KG1 (cell line): ENCODE measurements at places on chromosomes 6 and 20.

- DNase-seq: no peak
These were observed 350.8 kb upstream of the TSHZ2 start for GRCh38 chr20:52621401-52621800.

DNA sequence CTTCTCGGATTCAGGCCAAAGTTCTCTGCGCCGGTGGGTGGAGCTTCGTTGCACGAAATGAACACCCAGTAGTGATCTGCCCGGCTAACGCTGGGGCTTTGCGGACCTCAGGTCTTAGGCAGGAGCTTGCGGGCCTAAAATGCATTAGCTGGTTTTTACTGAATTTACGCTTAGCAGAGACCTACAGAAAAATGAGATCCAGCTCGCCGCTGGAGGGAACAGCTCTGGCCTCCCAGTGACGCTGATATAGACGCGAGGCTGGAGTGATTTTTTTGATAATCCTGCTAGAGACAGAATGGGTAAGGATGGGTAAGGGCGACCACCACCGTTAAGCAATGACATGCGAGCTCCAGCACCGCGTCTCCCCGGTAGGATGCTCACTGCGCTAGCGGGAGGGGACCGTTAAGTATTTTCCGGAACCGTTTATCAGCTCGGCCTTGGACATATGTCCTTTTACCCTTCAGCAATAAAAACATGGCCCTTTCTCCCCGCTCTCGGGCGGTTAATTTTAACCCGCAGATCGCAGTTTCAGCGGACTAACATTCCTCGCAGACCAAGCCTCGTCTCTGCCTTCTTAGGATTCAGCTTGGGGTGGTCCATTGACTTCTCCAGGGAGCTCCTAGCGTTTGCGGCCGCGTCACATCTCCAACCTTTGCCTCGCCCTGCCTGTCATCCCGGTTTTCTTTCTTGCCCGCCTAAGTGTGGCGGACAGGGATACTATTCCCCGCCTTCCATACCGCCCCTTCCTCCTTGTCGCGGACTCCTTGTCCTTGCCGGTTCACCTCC lies 109.3 kb downstream of the GPX5 start:
- DNase-seq: no peak

DNA sequence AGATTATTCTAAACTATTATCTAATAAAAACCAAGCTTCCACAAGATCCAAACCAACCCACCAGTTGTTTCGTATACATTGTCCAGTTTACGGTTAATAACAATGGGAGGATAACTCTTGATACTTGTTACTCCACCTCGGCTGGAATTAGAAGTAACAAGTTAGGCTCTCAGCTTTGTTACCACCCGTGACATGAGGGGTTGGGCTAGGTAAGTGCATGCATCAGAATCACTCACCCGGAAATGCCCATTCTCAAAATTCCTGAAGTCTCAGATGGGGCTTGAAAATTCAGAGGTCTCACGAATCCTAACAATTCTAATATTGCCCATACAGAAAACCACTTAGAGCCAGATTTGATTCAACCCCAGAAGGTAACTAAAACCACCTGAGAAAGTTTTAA lies 27.0 kb upstream of the SERPINB1 start:
- DNase-seq: no peak

DNA sequence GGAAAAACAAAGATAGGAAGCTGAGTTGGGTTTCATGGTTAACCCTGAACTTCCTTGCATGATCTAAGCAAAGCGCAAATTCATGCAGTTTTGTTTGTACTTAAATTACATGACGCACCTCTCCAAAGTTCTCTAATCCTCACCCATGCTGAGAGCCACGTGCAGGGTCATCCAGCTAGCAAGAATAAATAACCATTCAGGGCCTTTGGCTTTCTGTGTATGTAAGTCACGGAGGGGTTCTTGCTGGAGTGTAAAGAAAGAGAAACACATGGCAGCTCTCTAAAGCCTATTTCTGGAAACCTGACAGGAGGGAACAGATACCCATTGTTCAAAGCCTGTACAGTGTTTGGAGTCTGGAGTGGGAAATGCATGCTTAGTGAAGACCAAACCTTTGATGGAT lies 171.7 kb upstream of the CCN2 start:
- DNase-seq: no peak

- DNase-seq: no peak
These were observed 76.5 kb downstream of the MBOAT1 start for GRCh38 chr6:20135677-20136268.

GRCh38 chr6:131635384-131636340 lies 1.4 kb upstream of the ENPP3 start:
- no peak for DNase-seq

GRCh38 chr6:97440590-97441176 lies 157.7 kb upstream of the MMS22L start:
- no peak for DNase-seq

DNA sequence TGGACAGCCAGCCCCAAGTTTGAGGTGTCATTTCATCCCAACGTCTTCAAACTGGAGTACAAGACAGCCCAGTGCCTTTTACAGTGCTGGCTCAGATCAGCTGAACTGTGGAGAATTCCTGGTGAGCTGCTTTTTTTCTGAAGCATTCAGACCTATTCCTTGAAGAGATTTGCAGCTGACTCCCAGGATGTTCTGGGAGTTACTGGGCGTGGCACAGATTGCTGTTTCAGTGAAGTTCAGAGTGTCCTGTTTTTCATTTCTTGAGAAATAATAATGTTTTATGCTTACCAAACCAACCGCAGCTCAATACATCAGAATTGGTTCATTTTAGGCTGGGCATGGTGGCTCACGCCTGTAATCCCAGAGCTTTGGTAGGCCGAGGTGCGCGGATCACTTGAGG lies 33.4 kb upstream of the SRPK1 start:
- no peak for DNase-seq

DNA sequence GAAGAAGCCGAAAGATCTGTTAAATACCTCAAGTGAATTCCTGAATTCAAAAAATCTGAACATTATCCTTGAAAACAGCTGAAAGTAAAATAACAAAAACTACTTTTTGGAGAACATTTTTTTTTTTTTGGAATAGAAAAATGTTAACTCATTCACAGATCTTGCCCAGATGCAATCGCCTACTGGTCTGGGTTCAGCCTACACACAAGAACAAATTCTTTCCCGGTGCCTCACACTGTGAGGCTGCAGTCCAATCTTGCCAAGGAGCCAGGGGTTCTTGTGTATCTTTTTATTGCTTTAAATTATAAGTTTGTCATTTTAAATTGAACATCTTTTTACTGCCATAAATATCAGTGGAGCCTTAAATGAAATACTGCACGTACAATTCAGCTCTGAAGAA lies 41.2 kb upstream of the TMEM200A start:
- no peak for DNase-seq

- no peak for DNase-seq
These were observed 19.2 kb upstream of the GLP1R start for GRCh38 chr6:39029156-39030011.

GRCh38 chr6:938916-939315 lies 246.0 kb upstream of the EXOC2 start:
- DNase-seq: no peak

DNA sequence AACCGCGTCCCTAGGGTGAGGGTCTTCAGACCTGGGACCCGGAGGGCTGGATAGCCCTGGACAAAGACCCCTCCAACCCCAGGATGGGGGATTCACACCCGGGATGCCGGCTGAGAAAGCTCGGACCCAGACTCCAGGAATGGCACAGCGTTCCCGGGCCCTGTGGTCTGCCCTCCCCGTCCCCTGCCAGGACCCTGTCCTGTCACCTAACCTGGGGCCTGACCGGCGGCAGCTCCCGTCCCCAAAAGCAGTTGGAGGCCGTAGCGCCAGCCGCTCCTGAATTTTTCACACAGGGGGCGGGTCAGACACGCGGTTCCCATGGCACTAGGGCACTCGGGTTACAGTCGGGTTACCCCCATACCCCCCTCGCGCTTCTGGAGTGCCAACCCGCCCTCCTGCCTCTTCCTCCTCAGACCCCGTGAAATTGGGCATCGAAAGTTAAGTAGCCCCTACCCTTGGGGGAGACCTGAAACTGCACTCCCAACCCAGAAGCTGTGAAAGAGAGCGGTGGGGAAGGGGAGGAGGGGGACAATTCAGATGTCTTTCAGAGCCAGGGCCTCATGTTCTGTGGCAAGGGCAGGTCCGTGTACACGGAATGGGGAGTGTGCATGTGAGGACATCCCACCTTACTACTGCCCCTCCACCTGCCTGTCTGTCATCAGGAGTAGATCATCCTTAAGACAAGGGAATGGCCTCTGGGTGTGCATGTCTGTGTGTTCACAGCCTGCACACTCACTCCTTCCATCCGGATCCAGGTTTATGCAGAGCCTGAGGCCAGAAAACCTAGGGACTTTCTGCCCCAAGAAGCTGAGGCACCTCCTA lies 595 bp downstream of the REM1 start:
- no peak for DNase-seq

- DNase-seq: no peak
These were observed 57.6 kb downstream of the PSMG4 start for GRCh38 chr6:3316331-3316730.

- no peak for DNase-seq
These were observed 57.8 kb downstream of the PTPN1 start for GRCh38 chr20:50567860-50568548.

DNA sequence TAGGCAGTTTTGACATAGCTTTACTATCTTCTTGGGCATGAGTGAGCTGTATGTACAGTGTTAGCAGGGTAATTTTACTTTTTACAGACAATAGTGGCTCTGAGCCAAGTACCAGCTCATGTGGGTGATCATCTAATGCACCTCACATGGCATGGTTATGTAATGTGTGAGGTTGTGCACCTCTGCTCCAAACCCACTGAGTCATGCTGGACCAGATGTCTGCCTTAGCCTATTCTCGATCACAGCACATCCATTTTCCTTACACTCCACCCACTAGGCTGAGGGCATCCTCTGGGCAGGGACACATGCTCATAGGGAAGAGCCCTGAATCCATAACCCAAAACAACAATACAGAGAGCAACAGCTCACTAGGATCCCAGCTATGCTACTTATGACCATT lies 71.6 kb upstream of the FBXL4 start:
- no peak for DNase-seq

- no peak for DNase-seq
These were observed 33.8 kb downstream of the TBC1D7 start for GRCh38 chr6:13294499-13295069.

- no peak for DNase-seq
These were observed 1.1 kb upstream of the PANK2 start for GRCh38 chr20:3887876-3888620.

DNA sequence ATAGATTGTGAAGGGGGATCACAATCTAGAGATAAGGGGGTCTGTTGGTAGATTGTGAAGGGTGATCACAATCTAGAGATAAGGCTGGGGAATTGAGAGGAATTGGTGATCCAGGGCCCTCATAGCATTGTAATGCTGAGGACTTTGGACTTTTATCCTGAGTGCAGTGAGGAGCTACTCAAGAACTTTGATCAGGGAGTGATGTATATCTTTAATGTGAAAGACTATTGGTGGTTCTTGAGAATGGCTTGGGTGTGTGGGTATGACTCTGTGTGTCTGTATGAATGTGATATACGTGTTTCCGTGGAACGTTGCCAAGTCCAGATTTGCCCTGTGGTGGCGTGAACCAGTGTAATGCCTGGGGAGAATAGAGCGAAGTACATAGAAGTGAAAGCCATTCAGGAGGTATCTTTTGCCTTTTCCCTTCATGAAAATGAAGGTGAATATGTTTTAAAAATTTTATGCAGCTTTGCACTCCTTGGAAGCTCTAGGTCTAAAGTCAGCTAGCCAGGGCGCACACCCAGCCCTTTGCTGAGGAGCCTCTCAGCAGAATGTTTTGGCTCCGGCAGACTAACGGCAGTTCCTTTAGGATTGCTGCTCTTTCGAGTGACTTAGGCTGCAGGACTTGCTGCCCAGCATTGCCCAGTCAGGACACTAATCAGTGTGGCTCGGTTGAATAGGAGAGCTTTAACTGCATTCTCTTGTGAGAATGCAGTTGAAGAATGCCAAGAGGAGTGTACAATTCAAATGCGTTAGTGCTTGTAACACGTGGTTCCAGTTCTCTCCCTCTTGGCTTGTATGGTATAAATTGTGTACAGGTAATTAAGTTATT lies 3.5 kb downstream of the ZFAND3 start:
- no peak for DNase-seq

- no peak for DNase-seq
These were observed 1057.0 kb downstream of the EPHA7 start for GRCh38 chr6:92362404-92362803.

DNA sequence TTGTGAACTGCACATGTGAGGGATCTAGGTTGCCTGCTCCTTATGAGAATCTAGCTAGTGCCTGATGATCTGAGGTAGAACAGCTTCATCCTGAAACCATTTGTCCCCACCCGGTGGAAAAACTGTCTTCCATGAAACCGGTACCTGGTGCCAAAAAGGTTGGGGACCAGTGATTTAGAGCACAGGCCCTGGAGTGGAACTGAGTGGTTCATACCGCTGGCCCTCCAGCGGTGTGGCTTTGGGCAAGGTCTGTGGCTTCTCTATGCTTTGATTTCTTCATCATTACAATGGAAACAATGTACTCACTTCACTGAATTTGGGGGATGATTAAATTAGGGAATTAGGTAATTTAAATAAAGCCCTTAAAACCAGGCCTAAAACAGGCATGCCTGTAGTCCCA lies 36.3 kb downstream of the CD164 start:
- DNase-seq: no peak

GRCh38 chr20:59018817-59019216 lies 412 bp upstream of the TUBB1 start:
- no peak for DNase-seq

GRCh38 chr20:36777167-36777566 lies 3.6 kb upstream of the DSN1 start:
- no peak for DNase-seq

- peak; percentile 30 for DNase-seq
These were observed 15.1 kb downstream of the ACSS1 start for GRCh38 chr20:25042531-25043498.

DNA sequence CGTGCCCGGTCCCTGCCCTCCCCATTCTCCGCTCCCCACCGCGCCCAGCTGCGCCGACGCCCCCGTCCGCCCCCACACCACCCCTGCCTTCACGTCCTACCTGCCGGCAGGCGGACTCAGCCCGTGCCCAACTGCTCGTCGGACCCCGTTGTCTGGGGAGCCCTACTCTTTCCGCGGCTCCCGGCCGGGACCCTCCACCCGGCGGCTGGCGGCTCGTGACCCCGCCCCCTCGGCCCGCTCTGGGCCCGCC lies at the start of gene SERAC1:
Gene SERAC1 (minus strand): TSS at position 223 of the 250 bp plus-strand sequence. CDS start 9,899 bp downstream, outside the sequence.
- DNase-seq: no peak

DNA sequence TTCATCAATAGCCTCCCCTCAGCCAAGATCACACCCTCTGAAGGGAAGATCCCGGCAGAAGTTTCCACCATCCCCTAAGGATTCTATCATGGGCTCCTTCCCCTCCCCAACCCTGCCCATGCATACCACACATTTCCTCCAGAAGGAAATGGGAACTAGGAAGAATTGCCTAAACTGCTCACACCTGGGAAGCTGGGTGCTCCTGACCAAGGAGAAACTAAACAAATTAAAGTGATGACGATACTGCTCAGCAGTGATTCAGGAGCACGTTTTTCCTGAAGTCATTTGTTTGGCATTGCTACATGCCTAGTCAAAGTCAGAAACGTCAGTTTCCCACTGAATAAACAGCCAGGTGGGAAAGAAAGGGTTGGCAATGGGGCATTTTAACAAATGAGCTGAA lies 136.1 kb upstream of the CDYL start:
- no peak for DNase-seq
